ENCODE measurements at places on chromosomes 2 and 18. TPM values are rescaled to one million over a fixed set of nuclear protein-coding genes. Genes with fewer than 3 reads are reported as not detected.
A peak's percentile ranks its signal among the peaks of the same experiment; 100 is the strongest.

- DNase-seq = no peak
Observed at GRCh38 chr2:117985092-117985491, 28.8 kb downstream of the CCDC93 start.

GRCh38 chr2:88709181-88709631 lies 17.7 kb downstream of the RPIA start:
- DNase-seq = peak; percentile 78

DNA sequence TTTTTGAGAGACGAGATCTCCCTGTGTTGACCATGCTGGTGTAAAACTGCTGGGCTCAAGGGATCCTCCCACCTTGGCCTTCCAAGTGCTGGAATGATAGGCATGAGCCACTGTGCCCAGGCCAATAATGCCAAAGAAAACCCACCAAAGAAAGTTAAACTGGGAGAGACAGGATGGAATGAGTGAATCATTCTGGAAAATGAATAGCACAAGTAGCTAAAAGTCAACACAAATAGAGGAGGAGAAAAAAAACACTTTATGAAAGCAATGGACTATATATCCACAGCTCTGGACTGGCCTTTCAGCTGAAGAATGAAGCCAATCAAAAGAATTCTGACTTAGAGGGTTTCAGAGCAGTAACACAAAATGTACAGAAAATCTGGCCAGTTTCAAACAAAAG lies 23.9 kb downstream of the IAH1 start:
- no peak for DNase-seq

The EFHD1 gene
- 15.0 TPM for total RNA-seq

DNA sequence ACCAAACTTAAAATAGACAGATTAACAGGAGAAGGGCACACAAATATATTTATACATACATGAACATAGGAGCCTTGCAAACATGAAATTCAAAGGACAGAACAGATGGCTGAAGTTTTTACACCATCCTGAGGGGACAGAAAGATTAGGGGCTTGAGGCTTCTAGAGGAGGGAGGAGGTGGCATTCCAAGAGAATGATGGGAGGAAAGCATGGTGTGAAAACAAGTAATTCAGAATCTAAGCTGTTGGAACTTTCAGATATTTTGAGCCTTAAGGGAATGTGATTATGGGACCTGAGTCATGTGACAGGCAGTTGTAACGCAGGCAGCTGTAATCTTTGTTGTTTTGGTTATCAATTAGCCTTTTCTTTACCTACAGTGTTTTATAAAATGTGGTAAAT lies 225.2 kb upstream of the SPOPL start:
- DNase-seq = no peak

The SYT4 gene
- total RNA-seq = not detected

DNA sequence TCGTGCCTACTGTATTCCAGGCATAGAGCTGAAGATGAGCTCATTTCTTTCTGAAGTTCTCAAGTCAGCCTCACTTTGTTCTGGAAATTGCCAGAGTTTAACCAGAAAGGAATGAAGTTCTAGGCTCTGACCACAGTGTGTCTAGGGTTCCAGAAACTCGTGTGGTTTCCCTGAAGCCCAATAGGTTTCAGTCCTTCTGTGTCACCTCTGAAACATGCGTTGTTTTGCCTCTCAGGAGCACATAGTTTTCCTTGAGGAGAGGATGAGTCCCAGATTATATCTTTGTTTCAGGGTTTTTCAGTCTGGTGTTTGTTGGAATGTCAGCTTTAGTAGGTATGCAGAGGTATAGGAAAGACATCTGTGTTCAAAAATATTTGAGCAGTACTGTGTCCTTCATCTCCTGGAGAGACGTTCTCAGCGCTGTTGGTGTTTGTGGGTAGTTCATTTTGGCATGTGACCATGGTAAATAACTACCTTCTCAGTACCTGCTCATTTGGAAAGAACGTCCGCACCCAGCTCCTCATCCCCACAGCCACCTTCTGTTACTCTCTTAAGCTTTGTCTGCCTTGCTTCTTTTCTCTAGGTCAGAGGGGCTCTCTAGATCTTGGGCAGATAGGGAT lies 56.6 kb downstream of the RALBP1 start:
- no peak for DNase-seq

The DNAJC5G gene
- total RNA-seq = not detected

- no peak for DNase-seq
Observed at GRCh38 chr2:130826821-130827501, 9.8 kb upstream of the ARHGEF4 start.
